Sciatic nerve (tissue), 2 donors: ENCODE measurements at places on chromosomes 3 and 15.

DNA sequence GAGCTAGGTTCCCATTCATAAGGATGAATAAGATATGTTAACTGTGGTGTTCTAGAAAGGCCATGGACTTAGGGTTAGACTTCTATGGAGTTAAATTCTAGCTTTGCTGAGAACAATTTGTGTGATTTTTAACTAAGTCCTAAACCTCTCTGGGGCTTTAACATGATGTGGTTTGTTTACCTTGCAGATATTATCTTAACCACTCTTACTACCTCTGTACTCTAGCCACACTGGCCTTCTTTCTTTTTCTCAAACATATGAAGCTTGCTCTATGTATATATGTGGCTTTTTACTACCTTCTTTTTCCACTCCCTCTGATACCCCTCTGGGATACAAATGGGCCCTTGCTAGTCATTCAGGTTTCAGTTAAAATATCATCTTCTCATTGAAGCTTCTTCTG, 108.4 kb downstream of the ZNF609 start:
- DNase-seq: no peak

- DNase-seq: no peak
These were observed 11.4 kb upstream of the CAND2 start for GRCh38 chr3:12785096-12785495.

DNA sequence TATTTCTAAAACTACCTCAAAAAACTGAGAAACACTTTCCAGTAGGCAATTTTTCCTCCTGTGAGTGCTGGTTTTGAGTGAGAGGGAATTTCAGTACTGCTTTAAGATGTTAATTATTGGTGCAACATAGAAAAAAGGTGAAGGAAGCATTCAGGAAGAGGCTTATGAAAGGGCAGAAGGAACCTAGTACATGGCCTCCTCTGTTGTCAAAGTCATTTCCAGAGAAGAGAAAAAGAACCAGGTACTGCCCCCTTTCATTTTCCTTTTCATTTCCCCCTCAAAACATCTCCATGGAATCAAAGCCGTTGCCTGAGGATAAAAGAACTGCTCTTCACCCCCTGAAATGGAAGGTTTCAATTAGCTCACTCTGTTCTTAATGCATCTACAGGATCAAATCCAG, 19.8 kb downstream of the RARRES1 start:
- DNase-seq: no peak

- DNase-seq: no peak
These were observed 33.5 kb downstream of the PCCB start for GRCh38 chr3:136283627-136284026.
